EH (cell line): ENCODE measurements at places on chromosomes 16 and 17.

GRCh38 chr17:22512506-22512905, 820.2 kb downstream of the KCNJ18 start:
- no peak for DNase-seq

- DNase-seq = no peak
These were observed 10.1 kb downstream of the HMOX2 start for GRCh38 chr16:4486126-4486893.

DNA sequence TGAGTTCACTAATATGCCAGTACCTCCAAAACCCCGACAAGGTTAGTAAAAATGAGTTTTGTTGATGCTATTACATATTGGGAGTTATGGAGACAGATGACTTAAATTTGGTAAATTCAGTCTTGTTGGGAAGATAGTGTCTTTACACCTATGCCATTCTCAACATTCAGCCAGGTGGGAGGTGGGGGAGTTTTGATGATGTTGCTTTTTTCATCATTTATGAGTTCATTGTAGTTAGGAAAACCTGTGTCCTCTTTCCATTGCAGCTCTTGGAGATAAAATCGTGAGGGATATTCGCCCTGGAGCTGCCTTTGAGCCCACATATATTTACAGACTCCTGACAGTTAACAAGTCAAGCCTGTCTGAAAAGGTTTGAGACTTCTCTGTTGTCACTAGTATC, 59.9 kb upstream of the CRISPLD2 start:
- no peak for DNase-seq

DNA sequence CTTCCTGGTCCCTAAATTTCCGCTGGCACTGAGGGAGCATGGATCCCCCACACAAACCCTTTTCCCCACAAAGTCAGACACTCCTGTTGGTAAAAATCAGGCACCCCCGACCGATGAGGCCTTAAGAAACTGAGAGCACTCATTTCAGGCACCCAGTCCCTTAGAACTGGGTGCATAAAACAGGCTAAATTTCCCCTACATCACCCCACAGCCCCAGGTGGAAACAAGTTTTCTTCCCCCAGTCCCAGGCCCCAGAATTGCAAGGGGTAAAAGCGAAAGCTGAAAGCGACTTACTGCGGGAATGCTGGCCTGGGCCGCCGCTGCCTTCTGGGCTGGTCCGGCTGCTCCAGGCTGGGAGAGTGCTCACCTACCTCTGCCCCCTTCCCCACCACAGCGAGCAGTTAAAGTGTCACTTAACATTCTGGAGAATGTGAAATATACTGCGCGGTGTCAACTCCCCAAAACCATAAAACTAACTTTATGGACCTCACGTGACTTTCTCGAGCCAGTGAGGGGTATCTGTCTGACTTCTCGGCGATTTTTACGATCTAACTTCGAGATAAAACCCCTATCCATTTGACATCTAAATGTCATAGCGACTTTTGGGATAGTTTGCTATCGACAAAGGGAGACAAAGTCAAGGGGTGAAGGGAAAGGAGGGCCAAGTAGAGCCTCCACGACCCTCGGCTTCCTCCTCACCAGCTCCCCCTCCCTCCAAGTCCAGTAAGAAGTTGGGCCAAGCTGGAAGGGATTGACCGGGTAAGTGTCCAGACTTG, at the start of gene HOXB3:
Gene HOXB3 (minus strand): TSS at position 411 of the 776 bp plus-strand sequence. CDS start 37,767 bp downstream, outside the sequence.
- no peak for DNase-seq

DNA sequence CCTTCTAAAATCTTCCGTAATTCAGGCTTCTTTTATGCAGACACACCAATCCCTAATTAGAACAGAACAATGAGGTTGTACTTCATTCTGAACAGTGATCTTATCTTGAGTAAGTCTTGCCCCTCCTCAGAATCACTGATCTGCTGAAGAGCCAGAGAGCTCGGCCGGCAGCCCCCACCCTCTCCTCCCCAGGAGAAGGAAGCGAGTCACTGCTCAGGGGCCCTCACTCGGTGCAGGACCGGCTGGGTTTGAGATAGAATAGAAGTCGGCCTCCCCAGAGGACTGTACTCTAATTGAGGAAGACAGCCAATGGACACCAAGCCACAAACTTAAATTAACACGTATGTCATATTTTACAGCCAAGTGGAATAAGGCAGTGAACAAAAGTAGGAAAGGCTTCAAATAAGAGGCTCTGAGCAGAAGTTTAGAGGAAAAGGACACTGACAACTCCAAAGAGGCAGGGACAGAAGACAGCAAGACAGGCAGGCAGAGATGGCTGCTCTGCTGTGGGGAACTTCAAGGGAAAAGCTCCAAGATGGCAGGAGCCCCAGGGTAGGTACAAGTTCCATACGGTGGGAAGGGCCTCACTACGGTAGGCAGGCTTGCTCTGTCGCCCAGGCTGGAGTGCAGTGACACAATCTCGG, 18.6 kb downstream of the CREBBP start:
- peak; percentile 64 for DNase-seq

GRCh38 chr16:48496571-48497095, 111.4 kb upstream of the SIAH1 start:
- no peak for DNase-seq

- DNase-seq = peak; percentile 30
These were observed 598 bp downstream of the NIP7 start for GRCh38 chr16:69340095-69340644.

DNA sequence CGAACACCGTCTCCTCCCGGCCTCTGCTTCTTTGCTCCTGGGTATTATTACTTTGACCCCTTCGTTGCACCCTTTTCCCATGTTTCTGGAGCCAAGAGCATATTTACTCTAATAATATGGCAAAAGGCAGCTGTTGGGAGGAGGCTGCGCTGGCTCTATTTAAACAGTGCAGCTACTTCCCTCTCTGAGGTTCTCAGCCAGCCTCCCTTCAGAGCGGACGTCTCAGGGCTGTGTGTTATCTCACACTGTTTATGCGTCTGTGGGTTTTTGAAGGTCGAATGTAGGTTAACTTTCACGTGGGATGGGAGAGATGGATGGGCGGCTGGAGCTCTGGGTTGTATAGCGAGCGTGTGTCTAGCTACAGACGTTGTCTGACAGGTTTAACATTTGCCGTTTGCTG, 45.3 kb downstream of the COX4I1 start:
- DNase-seq = no peak

DNA sequence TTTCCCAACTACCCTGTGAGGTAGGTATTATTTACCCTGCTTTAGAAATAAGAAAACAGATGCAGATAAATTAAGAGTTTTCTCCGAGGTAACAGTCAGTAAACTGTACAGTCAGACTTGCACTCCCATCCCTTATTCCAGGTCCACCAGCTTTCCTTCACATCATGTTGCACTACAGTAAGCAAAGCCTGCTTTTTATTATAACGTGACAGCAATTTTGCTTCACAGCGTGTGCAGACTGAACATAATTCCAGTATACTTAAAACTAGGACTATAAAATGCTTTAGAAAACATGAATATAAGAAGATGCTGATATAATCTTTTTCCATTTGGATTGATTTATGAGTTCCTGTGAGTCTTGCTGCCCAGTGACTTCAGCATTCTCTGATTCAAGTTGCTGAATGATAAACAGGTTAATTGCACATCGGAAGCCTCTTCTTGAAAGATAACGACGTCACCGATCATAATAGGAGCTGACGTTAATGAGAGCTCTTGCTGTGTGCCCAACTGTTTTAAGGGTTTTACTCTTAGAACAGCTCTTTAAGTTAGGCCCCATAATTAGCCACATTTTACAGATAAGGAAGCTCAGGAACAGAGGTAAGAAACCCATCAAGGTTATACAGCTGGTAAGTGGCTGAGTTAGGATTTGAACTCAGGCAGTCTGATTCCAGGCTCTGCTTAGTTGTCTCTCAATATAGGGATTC, 1.4 kb downstream of the LIG3 start:
- DNase-seq = peak; percentile 55

DNA sequence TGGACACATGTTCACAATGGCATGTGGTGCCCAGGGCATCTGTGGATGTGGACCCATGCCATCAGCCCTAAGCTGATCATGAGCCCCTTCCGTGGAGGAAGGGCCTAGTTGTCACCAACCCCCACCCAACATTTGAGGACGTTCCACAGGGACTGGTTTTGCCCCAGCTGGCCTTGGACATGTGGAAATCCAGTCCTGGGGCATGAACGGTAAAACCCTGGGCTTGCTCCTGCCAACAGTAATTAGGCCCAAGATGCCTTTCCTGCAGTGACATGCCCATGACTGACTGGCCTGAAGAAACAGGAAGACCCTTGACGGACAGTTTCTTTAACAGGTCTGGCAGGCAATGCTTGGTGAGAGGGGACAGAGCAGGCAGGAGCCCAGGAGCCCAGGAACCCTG, 7.7 kb downstream of the TNS4 start:
- DNase-seq = no peak

- DNase-seq = peak; percentile 51
These were observed 68.7 kb downstream of the HIC1 start for GRCh38 chr17:2123375-2124251.

DNA sequence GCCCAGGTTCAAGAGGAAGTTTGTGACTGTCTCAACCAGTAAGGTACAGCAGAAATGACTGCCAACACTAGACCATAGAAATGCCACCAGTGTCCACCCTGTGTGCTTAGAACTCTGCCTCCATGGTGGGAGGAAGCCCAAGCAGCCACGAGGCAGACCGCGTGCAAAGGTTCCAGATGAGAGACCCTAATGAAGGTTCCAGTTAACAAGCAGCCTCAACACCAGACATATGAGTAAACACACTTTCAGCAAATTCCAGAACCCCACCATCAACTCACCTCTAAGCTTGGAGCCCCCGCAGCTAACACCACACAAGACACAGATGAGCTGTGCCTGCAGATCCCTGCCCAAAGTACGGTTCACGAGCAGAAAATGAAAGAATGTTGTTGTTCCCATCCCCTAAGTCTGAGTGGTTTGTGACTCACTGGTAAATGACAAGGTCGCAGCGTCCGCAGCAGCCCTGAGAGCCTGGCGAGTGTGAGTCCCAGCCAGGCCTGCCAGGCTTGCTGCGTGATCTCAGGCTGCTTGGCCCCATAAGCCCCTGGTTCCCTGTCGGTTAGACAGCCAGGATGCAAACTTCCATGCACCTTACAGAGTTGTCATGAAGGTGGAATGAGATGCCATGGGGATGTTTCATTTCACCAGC, 193.7 kb downstream of the C16orf95 start:
- DNase-seq = peak; percentile 33

- DNase-seq = no peak
These were observed 86.2 kb upstream of the CDC42EP4 start for GRCh38 chr17:73397856-73398540.

DNA sequence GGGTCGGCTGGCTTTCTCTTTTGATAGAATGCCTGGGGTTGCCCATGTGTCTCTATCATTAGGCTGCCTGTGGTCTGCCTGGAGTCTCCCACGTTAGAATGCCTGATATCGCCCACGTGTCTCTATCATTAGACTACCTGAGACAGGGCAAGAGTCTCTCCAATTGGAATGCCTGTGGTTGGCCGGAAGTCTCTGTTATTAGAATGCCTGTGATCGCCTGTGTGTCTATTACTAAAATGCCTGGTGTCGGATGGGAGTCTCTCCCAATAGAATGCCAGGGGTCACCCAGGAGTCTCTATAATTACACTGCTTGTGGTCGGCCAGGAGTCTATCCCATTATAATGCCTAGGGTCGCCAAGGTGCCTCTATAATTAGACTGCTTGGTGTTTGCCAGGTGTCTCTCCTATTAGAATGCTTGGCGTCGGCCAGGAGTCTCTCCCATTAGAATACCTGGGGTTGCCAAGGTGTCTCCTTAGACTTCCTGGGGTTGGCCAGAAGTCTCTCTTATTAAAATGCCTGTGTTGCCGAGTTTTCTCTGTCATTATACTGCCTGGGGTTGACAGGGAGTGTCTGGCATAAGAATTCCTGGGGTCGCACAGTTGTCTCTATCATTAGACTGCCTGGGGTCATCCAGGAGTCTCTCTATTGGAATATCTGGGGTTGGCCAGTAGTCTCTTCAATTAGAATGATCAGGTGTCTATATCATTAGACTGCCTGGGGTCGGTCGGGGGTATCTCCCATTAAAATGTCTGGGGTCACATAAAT, 2272.8 kb downstream of the TP53TG3F start:
- no peak for DNase-seq

DNA sequence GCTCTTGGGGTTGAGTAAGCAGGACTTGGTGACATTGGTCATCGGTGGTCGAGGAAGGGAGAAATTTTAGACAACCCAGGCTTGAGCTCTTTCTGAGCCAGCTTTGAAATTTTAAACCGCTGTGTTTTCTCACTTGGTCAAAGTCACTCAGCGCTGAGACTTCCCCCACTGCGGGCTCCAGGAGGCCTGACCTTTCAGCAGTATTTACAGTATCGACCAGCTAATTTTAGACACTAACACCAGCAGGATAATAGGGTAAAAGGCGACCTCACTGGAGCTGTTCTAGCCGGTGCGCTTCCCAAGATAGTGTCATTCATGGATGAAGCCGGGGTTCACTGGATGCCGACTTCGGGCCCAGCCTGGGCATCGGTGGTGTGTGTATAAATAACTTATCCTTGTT, 29.7 kb upstream of the WSCD1 start:
- DNase-seq = no peak

GRCh38 chr16:9139965-9140364, 48.5 kb downstream of the HAPSTR1 start:
- peak; percentile 54 for DNase-seq

DNA sequence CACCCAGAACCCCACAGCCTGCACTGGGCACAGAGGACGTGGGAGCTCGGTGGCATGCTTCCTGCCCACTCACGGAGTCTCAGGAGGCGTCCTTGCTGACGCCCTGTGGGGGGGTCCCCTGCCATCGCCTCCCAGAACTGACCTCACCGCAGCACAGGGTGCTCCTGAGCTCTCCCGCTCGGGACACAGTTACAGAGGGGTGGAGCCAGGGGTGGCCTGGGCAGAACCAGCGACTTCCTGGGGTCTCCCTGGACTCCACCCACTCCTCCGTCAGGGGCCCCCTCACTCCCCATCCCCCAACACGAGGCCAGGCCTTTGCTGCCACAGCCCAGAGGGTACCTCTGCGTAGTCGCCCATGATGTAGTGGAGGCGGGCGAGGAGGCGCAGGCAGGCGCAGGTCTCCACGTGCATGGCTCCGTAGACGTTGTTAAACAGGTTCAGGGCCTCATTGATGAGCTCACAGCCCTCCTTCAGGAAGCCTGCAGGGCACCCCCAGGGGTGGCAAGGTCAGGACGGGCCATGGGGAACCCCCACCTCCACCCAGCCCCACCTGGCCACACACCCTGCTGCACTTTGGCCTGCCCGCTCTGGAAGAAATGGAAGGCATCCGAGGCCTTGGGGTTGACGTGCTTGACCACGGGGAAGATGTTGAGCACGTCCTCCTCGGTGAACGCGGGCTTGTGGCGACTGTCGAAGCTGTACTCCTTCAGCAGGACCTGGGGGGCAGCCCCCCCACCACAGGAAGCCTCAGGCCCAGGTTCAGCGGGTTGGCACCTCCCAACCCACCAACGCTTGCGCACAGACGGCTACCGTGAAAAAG, 17.8 kb downstream of the CLUH start:
- no peak for DNase-seq

GRCh38 chr17:28039251-28039650, 3.2 kb upstream of the NLK start:
- no peak for DNase-seq

GRCh38 chr16:79257953-79258490, 342.5 kb downstream of the MAF start:
- DNase-seq = no peak
